ENCODE measurements at places on chromosomes 6 and 20. TPM values are rescaled to one million over a fixed set of nuclear protein-coding genes. Genes with fewer than 3 reads are reported as not detected.

Gene RPS18
- total RNA-seq: 6,632 TPM

Gene FARS2
- total RNA-seq: 29.7 TPM

Gene LAMA2
- total RNA-seq: 25.0 TPM

Gene SLC22A3
- 0.09 TPM for total RNA-seq

Gene CASS4
- not detected for total RNA-seq

Gene DDO
- 0.36 TPM for total RNA-seq

Gene KCNK16
- not detected for total RNA-seq

Gene UBD
- 1.2 TPM for total RNA-seq

Gene ADGB
- total RNA-seq: not detected

Gene SPAG4
- total RNA-seq: 23.5 TPM

Gene CALHM6
- 0.09 TPM for total RNA-seq

Gene ANKRD66
- not detected for total RNA-seq

Gene FAM83B
- total RNA-seq: not detected

Gene RAET1E
- total RNA-seq: 0.09 TPM

Gene RUNX2
- not detected for total RNA-seq

Gene HLA-DQA1
- not detected for total RNA-seq

Gene ITPA
- total RNA-seq: 26.3 TPM

Gene CLDN20
- not detected for total RNA-seq

Gene RAB44
- total RNA-seq: under 0.01 TPM

Gene KIFC1
- 8.0 TPM for total RNA-seq

Gene SNAP91
- total RNA-seq: not detected

Gene C20orf144
- total RNA-seq: 0.09 TPM

Gene ETV7
- 0.27 TPM for total RNA-seq

Gene OLIG3
- not detected for total RNA-seq

Gene LY6G6C
- not detected for total RNA-seq

Gene GSTA3
- total RNA-seq: not detected

Gene OR2J3
- not detected for total RNA-seq

Gene RAD21L1
- total RNA-seq: under 0.01 TPM

Gene TTLL9
- not detected for total RNA-seq

Gene HSPA1B
- total RNA-seq: 84.7 TPM

Gene MAP7
- total RNA-seq: 0.36 TPM

Gene FAM83C
- not detected for total RNA-seq

Gene SGK2
- 0.09 TPM for total RNA-seq

Gene DHX16
- total RNA-seq: 41.7 TPM

Gene RNF114
- 42.5 TPM for total RNA-seq

Gene CEP43
- total RNA-seq: 19.1 TPM

Gene ZNF341
- total RNA-seq: 1.1 TPM
